H1 (cell line): ENCODE measurements at places on chromosomes 12 and 14. TPM values are rescaled to one million over a fixed set of nuclear protein-coding genes. Genes with fewer than 3 reads are reported as not detected.
A peak's percentile ranks its signal among the peaks of the same experiment; 100 is the strongest.

GRCh38 chr14:66143387-66144112 is 342.6 kb upstream of the CCDC196 start:
- no peak for DNase-seq

DNA sequence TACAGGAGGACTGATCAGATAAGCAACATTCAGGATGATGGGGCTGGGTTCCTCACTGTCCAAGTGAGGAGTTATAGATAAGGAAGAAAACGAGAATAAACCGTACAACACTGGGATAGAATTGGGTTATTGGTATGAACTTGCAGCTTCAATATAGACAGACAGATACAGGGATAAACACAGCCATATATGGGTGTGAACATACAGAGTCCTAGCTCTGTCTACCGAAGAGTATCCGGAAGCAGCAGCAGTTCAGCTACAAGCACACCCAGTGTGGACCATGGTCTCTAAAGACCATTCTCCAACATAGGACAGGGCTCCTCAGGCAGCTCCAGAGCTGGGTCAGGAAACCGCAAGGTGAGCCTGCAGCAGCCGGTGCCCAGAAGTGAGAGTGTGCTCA is 40.8 kb downstream of the CDC42BPB start:
- no peak for DNase-seq

DNA sequence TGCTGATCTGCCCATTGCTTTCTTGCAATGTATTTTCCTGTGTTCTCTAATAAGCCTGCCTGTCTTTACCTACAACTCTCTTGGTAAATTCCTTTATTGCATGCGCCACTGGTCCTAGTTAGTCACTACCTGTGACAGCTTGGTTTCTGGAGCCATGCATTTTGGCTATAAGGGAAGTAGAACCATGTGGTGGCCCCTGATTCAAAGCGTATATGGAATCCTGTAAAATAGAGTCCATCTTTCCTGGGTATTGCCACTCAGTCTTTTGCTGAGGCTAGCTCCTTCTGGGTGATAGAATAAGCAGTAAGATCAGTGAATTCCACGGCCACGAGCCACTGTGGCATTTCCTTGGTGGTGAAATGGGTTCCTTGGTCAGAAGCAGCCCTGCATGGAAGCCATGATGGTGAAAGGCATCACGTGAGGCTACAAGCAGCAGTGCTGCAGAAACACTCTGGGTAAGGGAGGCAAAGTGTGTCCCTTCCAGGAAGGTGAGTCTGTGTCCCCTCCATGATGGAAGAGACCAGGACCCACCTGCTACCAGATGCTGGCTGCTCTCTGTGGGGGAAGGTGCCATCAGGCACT is 19.6 kb downstream of the TNFAIP2 start:
- no peak for DNase-seq

- DNase-seq: no peak
Measured at GRCh38 chr12:110109837-110110535, 14.2 kb upstream of the IFT81 start.

- peak; percentile 22 for DNase-seq
Measured at GRCh38 chr12:1504304-1504894, 90.0 kb downstream of the FBXL14 start.

GSC gene
- total RNA-seq: 0.34 and 0.54 TPM in 2 replicates

TAS2R9 gene
- not detected in 2 replicates for total RNA-seq

XRCC3 gene
- 41.7 and 41.8 TPM in 2 replicates for total RNA-seq

WNT5B gene
- total RNA-seq: 0.91 and 1.2 TPM in 2 replicates

APOF gene
- total RNA-seq: not detected in 2 replicates

RFLNA gene
- 6.4 and 8.1 TPM in 2 replicates for total RNA-seq

RXYLT1 gene
- total RNA-seq: 10.9 and 12.3 TPM in 2 replicates
